Stimulated activated CD4-positive, alpha-beta T cell treated with anti-CD3 and anti-CD28 coated beads, Interleukin-12 subunit alpha, Interleukin-12 subunit beta, amount 100 ng/mL, for 24 hours (primary cell): ENCODE measurements at places on chromosomes 7 and 10.

- no peak for DNase-seq
Measured at GRCh38 chr10:68566955-68567354, 6.8 kb downstream of the TET1 start.

DNA sequence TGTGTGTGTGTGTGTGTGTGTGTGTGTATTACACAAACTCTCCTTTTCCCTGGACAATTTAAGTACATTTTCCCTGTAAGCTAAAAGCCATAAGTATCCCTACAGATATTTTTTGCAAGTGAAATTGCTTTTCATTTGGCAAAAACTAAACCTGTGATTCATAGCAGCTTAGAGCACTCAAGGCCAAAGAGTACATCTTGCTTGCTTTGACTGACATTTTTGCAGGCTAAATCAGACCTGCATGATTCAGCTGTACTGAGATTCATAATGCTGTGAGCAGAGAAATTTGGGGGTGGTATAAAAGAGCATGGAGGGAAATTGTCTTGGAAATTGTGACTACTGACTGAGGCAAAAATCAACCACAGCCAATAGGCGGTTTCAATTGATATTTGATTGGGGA, 500.4 kb downstream of the GFRA1 start:
- DNase-seq = no peak

DNA sequence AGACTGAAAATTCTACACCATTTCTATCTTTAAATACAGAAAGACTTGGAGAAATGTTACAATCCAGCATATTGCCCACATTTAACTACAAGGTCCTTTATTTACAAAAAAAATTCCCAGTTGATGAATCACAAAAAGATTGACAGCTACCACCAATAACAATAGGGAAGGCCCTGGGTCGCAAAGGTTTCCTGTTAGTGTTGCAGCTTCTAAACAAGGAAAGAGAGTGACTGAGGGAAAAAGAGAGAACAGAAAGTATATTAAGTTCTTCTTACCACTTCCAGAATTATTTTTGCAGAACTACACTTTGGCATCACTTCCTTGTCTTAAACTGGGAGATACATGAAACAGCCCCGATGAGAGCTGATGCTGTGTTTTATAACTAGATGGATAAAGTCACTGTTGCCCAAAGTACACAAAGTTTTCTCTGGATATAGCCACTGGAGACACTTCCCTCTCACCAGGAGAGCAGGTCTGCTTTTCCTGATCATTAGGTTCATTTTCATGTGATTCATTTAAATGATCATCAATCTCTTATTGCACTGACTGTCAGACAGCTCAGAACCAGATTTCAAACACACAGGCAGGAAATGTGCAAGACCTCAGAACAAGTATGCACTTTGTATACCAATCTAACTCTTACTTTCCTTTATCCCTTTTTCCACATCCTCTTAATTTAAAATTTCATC, 57.0 kb downstream of the SHTN1 start:
- DNase-seq = no peak

- no peak for DNase-seq
Measured at GRCh38 chr7:16914771-16915170, 33.0 kb upstream of the AGR3 start.

- no peak for DNase-seq
Measured at GRCh38 chr7:51138123-51139085, 178.2 kb downstream of the COBL start.

DNA sequence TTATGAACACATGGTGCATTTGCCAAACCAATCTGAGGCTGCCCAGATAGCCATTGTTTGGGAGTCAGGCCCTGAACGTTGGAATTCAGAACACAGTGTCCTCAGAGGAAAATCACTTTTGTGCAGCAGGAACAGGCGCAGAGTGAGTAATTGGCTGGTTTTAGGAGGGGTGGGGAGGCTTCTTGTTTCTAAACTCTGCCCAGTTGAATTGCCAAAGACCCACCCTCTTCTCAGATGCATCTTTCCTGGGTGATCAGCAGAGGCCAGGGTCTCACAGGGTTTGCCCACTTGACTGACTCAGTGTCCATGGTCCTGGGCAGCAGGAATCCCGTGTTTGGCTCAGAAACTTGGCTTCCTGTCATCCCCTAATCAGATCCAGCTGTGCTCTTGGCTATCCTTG, 24.3 kb downstream of the PRLHR start:
- no peak for DNase-seq

GRCh38 chr10:34753014-34753757, 61.9 kb downstream of the PARD3 start:
- no peak for DNase-seq

DNA sequence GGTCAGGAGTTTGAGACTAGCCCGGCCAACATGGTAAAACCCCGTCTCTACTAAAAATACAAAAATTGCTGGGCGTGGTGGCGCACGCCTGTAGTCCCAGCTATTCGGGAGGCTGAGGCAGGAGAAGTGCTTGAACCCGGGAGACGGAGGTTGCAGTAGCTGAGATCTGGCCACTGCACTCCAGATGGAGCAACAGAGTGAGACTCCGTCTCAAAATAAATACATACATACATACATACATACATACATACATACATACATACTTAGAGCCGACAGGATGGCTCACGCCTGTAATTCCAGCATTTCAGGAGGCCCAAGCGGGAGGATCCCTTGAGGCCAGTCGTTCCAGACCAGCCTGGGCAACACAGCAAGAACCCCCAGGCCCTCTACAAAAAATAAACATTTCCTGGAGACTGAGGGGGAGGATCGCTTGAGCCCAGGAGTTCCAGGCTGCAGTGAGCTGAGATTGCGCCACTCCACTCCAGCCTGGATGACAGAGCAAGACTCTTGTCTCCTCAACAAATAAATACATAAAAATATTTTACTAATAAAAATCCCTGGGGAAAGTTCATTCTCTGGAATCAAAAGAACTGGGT, 90.9 kb upstream of the TNRC18 start:
- DNase-seq = no peak

- no peak for DNase-seq
Measured at GRCh38 chr10:94046098-94046497, 52.4 kb downstream of the PLCE1 start.
